H9 (cell line): ENCODE measurements at places on chromosomes 5 and 9.

GRCh38 chr9:21728781-21729180, 73.7 kb upstream of the MTAP start:
- no peak for DNase-seq

- peak; percentile 54 for DNase-seq
These were observed 428 bp downstream of the EFNA5 start for GRCh38 chr5:107670087-107670931.

GRCh38 chr5:94388773-94389514, 229.5 kb downstream of the KIAA0825 start:
- DNase-seq: no peak

DNA sequence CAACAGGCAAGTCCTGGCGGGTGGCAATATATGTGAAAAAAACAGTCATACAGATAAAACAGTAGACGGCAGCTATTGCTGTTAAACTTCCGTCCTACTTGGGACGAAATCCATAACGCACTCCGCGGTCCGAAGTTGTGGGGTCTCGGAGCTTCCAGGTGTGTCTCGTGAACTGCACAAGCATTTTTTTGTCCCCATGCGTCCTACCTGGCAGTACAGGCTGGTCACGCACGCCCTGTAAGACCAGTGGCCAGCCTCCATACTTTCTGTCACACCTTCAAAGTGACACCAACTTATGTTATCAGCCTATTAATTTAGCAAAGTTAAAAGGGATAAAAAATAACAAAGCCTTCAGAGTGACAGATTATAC, 51.3 kb downstream of the TGFBI start:
- DNase-seq: peak; percentile 23

GRCh38 chr5:10331341-10331796, 22.1 kb upstream of the MARCHF6 start:
- DNase-seq: no peak

- DNase-seq: no peak
These were observed 1606.2 kb upstream of the NUDT12 start for GRCh38 chr5:105168806-105169205.

DNA sequence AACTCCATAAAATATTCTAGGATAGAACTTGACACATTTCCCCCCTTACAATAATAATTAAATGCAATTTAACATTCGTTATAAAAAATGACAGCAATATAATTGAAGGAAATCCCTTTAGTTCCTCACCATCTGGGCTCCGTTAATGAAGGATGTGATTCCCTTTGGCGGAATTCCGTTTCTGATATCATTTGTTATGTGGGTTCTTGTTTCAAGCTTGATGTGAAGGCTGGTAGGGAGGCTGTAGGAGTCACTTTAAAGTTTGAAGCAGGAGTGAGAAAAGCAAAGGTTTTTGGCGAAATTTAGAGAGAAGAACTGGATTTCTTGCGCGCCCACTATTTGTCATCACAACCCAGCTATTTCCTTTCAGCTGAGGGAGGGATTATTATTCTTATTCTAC, 4.0 kb downstream of the RGS7BP start:
- no peak for DNase-seq

DNA sequence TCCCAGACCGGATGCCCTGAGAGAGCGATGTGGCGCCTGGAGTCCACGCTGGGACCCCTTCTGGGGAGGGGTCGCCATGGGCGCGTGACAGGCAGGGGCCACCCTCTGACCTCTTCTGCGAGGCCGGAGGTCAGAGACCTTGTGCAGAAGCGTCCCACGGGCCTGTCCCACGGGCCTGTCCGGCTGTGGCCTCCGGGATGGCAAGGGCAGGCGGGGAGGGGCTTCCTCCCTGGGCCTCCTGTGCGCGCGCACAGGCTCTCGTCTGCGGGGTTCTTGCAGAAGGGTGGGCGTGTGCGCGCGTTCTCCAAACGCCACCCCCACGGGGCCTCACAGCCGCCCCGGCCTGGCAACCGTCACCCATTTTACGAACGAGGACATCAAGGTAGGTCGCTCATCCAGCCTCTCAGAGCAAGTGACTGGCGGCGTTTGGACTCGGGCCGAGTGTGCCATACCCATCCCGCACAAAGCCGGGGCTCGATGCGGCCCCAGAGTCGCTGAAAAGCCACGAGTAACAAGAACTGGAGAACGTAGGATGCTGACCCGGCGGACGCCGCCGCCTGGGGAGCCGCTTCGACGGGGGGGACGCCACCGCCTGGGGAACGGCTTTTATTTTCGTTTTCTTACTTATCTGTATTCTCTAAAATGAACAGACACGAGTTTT, 897 bp downstream of the AHRR start:
- DNase-seq: peak; percentile 56

GRCh38 chr9:68933434-68934328, 80.2 kb downstream of the PRKACG start:
- DNase-seq: no peak

GRCh38 chr5:92729088-92729487, 851.9 kb downstream of the NR2F1-AS1 start:
- no peak for DNase-seq

GRCh38 chr9:93306081-93306480, 122.1 kb downstream of the WNK2 start:
- no peak for DNase-seq

GRCh38 chr9:93464876-93465275, 11.5 kb upstream of the FAM120AOS start:
- DNase-seq: no peak

GRCh38 chr5:1526190-1526631, 2.5 kb upstream of the LPCAT1 start:
- no peak for DNase-seq

DNA sequence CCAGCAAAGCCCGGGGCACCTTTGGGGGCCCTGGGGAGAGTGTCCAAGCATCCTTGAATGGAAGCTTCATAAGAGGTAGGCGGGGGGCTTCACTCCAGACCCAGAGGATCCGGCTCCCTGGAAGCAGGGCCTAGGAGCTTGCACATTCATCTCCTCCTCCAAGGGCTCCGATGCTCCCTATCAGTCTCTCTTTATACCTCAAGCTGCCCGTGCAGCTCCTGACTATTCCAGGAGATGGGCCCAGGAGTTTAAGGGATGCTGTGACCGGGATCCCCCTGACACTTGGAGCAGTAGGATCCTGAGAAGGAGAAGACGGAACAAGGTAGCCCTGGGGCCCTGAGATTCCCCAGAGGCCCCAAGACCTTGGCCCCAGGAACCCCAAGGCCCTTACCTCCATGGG, 25.9 kb downstream of the CSF1R start:
- no peak for DNase-seq
